Ascending aorta (tissue), 2 donors: ENCODE measurements at places on chromosomes 6 and 20. TPM values are rescaled to one million over a fixed set of nuclear protein-coding genes. Genes with fewer than 3 reads are reported as not detected.
A peak's percentile ranks its signal among the peaks of the same experiment; 100 is the strongest.

- H3K36me3 ChIP-seq = no peaks in the 10 kb centered on the region
- no peak for DNase-seq
- no peaks in the 10 kb centered on the region for H3K27me3 ChIP-seq
- no peak overlapping the region for H3K4me3 ChIP-seq
- no peaks in the 10 kb centered on the region for H3K4me1 ChIP-seq
These were observed 629.8 kb upstream of the AGPAT4 start for GRCh38 chr6:161903584-161904212.

DNA sequence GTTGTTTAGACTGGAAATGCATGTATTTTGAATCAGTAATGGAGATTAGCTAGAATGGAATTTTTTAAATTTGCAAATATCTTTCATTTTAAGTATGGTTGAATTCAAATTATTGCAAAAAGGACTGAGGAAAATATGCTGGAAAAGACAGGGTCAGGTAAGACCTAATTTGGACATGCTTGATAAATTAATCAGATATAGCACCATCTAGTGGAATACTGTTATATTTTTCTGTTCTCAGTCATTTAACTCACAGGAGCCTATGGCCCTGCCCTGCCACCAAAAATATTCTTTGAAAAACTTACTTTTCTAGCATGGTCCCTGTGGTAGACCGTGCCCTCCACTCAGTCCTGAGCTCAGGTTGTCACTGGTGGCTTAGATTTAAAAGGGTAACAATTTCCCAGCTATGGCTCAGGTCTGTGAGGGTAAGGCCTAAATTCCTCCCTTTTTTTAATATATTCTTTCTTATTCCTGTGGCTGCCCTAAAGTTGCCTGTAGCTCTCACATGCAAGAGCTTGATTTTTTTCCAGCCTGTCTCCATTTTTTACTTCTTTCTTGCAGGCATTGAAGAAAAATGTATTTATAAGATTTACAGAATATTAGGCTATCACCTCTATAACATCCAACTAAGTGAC, 25.3 kb upstream of the KIAA1586 start:
- H3K36me3 ChIP-seq = no peaks in the 10 kb centered on the region
- H3K27me3 ChIP-seq = no peaks in the 10 kb centered on the region
- H3K4me3 ChIP-seq = no peak overlapping the region
- no peaks in the 10 kb centered on the region for H3K4me1 ChIP-seq

- no peak overlapping the region for H3K27ac ChIP-seq
- peaks cover 60% of the 10 kb centered on the region for H3K36me3 ChIP-seq
- H3K4me3 ChIP-seq = no peak overlapping the region
- no peaks in the 10 kb centered on the region for H3K27me3 ChIP-seq
- DNase-seq = peak; percentile 34
These were observed 8.1 kb downstream of the NELFCD start for GRCh38 chr20:58989196-58989595.

PROKR2 gene
- total RNA-seq = not detected

DNA sequence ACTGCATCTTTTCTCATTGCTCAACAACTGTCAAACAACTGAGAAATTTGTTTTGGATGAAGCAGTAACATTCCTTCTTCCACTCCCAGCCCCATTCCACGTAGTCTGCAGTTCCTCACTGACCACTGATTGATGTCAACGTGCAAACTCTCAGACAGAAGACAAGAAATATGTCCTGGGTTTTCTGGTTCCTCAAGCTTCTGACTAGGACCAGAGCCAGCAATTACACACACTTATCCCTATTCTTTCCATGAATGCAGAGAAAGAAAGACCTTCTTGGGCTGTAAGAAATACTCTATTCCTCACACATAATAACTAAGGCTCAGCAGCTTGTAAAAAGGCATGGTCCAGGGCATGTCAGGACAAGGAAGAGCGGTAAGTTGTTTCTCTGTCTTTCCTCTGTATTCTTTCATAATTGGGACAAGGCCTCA, 790.1 kb upstream of the SLC35B3 start:
- H3K4me3 ChIP-seq = no peak overlapping the region
- no peaks in the 10 kb centered on the region for H3K4me1 ChIP-seq
- no peak for DNase-seq
- H3K36me3 ChIP-seq = no peaks in the 10 kb centered on the region

CFAP206 gene
- 1.4 TPM for total RNA-seq

GRCh38 chr6:44270526-44271405, 516 bp downstream of the TMEM151B start:
- peak overlapping the region; percentile 48 for H3K4me3 ChIP-seq
- H3K4me1 ChIP-seq = no peaks in the 10 kb centered on the region
- peaks cover 19% of the 10 kb centered on the region for H3K27me3 ChIP-seq
- no peak for DNase-seq

DNA sequence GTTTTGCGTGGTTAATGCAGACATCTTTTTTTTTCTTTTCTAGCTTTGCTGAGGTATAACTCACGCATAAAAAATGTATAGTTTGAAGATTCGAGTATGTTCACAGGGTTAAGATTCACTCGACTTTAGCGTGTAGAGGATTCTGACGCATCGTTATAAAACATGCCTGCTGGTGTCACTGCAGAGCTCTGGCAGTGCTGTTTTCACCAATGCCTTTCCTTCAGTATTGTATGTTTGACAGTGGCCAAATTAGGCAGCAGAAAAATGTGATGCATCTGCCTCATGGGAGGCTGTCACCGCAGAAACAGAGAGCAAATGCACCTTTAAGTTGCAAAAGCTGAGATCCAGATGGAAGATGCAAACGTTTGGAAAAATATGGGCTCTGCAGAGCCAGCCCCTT, 18.0 kb upstream of the SIRPB2 start:
- H3K4me3 ChIP-seq = no peak overlapping the region
- no peaks in the 10 kb centered on the region for H3K27me3 ChIP-seq
- no peak for DNase-seq
- no peak overlapping the region for H3K27ac ChIP-seq
- no peaks in the 10 kb centered on the region for H3K4me1 ChIP-seq
- no peaks in the 10 kb centered on the region for H3K36me3 ChIP-seq

HFE gene
- 2.6 TPM for total RNA-seq

GRCh38 chr20:15063081-15063480, 725.7 kb upstream of the FLRT3 start:
- no peaks in the 10 kb centered on the region for H3K4me1 ChIP-seq
- H3K36me3 ChIP-seq = no peaks in the 10 kb centered on the region
- no peak for DNase-seq
- H3K27me3 ChIP-seq = no peaks in the 10 kb centered on the region

GRCh38 chr6:136230219-136230853, 19.8 kb downstream of the MTFR2 start:
- no peak overlapping the region for H3K27ac ChIP-seq
- no peak overlapping the region for H3K4me3 ChIP-seq
- no peaks in the 10 kb centered on the region for H3K27me3 ChIP-seq

GLYATL3 gene
- not detected for total RNA-seq

DNA sequence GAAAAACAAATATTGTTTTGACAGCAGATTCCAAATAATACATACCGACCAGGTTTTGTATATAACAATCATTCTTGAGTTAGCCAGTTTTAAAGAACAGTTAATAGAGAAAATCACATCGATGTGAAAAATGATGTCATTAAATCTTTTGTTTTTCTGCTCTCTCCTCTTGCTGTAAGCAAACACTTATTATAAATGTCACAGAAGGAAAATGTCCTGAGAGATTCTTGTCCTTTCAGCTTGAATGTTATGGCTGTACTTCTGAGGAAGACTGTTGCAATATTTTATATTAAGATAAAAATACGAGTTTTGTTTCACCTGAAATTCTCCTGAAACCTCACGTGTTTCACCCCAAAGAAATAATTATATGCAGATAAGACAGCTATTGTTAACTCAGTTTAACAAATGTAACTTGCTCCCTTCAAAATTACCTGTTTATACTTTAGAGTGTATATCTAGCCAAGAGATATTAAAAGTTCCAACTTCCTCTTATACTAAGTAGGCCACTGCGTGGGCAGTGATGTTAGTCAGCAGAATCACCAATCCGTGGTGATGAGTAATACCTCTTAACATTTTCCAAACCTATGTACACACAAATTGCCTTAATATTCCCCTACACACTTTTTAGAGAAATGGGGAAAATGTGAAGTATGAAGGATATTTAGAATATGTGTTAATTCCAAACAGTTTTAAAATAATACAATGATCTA, 1111.4 kb upstream of the CITED2 start:
- no peak for DNase-seq
- no peak overlapping the region for H3K4me3 ChIP-seq
- H3K4me1 ChIP-seq = peaks cover 11% of the 10 kb centered on the region
- peak overlapping the region; percentile 58 for H3K27ac ChIP-seq

GRCh38 chr6:159964046-159964445, 4.8 kb upstream of the IGF2R start:
- H3K27ac ChIP-seq = no peak overlapping the region
- no peak overlapping the region for H3K4me3 ChIP-seq
- no peaks in the 10 kb centered on the region for H3K36me3 ChIP-seq
- no peaks in the 10 kb centered on the region for H3K27me3 ChIP-seq
- peaks cover 12% of the 10 kb centered on the region for H3K4me1 ChIP-seq

- H3K36me3 ChIP-seq = no peaks in the 10 kb centered on the region
- H3K4me1 ChIP-seq = peaks cover 13% of the 10 kb centered on the region
These were observed 2.1 kb upstream of the ZKSCAN4 start for GRCh38 chr6:28254121-28254519.

GRCh38 chr6:52423971-52424381, 3.8 kb downstream of the EFHC1 start:
- peak overlapping the region; percentile 79 for H3K27ac ChIP-seq
- H3K4me3 ChIP-seq = no peak overlapping the region
- H3K36me3 ChIP-seq = no peaks in the 10 kb centered on the region
- DNase-seq = peak; percentile 73
- peaks cover 2% of the 10 kb centered on the region for H3K4me1 ChIP-seq

- no peaks in the 10 kb centered on the region for H3K27me3 ChIP-seq
- no peaks in the 10 kb centered on the region for H3K4me1 ChIP-seq
- DNase-seq = no peak
- H3K36me3 ChIP-seq = peaks cover 16% of the 10 kb centered on the region
- no peak overlapping the region for H3K27ac ChIP-seq
These were observed 41.6 kb downstream of the CDKAL1 start for GRCh38 chr6:20575704-20576451.
